ENCODE measurements at places on chromosomes 4 and X. TPM values are rescaled to one million over a fixed set of nuclear protein-coding genes. Genes with fewer than 3 reads are reported as not detected.

DNA sequence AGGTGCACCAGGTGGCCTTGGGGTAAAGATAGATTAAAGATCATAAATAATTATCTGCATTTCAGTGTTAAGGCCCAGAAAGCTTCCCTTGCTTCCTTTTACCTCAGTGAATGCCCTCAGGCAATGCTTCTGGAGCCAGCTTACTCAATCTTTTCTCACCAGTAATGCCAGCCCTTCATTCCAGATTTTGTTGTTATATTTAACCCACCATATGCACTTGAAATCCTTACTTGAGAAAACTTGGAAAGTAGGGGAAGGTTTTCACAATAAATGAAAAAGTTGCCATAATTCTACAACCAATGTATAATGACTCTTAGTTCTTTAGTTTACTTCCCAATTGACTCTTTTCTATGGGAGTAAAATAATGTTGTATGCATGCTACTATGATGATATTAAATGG lies 17.1 kb upstream of the PBDC1 start:
- DNase-seq = no peak
- no peaks in the 10 kb centered on the region for H3K36me3 ChIP-seq
- H3K4me3 ChIP-seq = no peak overlapping the region
- no peaks in the 10 kb centered on the region for H3K4me1 ChIP-seq

DNA sequence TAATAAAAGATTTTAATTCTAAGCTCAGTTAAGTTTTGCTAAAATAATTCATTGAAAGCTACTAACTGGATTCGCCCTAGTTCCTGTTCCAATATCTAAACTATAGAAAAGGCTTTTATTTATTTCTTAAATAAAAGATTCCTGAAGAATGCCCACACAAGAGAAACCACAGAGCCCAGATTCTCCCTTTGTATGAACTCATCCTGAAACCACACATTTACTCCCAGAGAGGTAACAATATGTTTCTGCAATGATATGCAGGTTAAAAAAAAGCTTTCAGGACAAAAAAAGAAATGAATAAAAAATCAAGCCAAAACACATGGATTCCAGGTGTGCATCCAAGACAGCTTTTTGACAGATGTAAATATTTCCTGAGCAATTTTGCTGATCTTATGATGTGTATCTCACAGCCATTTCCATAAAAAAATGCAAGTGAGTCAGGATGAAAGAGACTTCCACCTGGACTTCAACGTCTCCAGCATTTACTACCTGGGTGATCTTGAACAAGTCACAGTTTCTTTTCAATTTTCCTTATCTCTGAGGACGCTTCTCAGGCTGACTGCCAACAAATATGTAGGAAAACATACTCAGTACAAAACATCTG lies 234.4 kb upstream of the FAT1 start:
- H3K4me3 ChIP-seq = no peak overlapping the region
- H3K27ac ChIP-seq = no peak overlapping the region
- no peaks in the 10 kb centered on the region for H3K36me3 ChIP-seq
- H3K4me1 ChIP-seq = no peaks in the 10 kb centered on the region

GPR34 gene
- not detected for polyA plus RNA-seq

DNA sequence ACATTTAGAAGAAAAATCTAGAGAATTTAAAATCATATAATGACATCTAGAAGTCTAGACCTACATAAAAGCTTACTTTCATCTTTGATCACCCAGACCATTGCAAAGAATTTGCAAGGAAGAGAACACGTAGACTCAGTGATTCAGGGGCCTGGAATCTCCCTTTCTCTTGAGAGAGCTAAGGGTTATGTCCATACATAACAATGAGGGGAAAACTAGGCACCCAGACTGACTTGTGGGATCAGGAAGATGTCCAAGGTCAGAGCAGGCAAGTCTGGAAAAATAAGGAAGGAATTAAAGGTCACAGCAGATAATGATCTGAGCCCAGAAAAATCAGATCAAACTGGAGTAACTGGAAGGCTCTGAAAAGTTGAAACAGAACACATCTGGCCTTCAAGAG lies 198.4 kb upstream of the SFRP2 start:
- no peak overlapping the region for H3K4me3 ChIP-seq
- H3K36me3 ChIP-seq = no peaks in the 10 kb centered on the region

- no peaks in the 10 kb centered on the region for H3K4me1 ChIP-seq
- DNase-seq = no peak
- peak overlapping the region; percentile 6 for H3K27ac ChIP-seq
- H3K36me3 ChIP-seq = no peaks in the 10 kb centered on the region
Observed at GRCh38 chr4:170399581-170400293, 310.0 kb upstream of the AADAT start.

- H3K27me3 ChIP-seq = no peaks in the 10 kb centered on the region
- no peak for DNase-seq
- peak overlapping the region; percentile 86 for H3K27ac ChIP-seq
Observed at GRCh38 chr4:168887809-168888208, 122.2 kb downstream of the CBR4 start.

GRCh38 chrX:519741-520140 lies 110.8 kb upstream of the SHOX start:
- H3K4me3 ChIP-seq = no peak overlapping the region
- H3K27ac ChIP-seq = no peak overlapping the region
- no peaks in the 10 kb centered on the region for H3K4me1 ChIP-seq

- no peaks in the 10 kb centered on the region for H3K4me1 ChIP-seq
- H3K36me3 ChIP-seq = no peaks in the 10 kb centered on the region
- H3K27ac ChIP-seq = no peak overlapping the region
- peaks cover 48% of the 10 kb centered on the region for H3K27me3 ChIP-seq
- DNase-seq = peak; percentile 33
Observed at GRCh38 chrX:107506596-107507031, 57.2 kb downstream of the FRMPD3 start.

GRCh38 chr4:26183017-26183416 lies 137.8 kb upstream of the RBPJ start:
- DNase-seq = no peak
- H3K4me3 ChIP-seq = no peak overlapping the region
- H3K27ac ChIP-seq = no peak overlapping the region
- no peaks in the 10 kb centered on the region for H3K36me3 ChIP-seq
- no peaks in the 10 kb centered on the region for H3K4me1 ChIP-seq

USP26 gene
- polyA plus RNA-seq = not detected

DNAAF6 gene
- polyA plus RNA-seq = not detected

DNA sequence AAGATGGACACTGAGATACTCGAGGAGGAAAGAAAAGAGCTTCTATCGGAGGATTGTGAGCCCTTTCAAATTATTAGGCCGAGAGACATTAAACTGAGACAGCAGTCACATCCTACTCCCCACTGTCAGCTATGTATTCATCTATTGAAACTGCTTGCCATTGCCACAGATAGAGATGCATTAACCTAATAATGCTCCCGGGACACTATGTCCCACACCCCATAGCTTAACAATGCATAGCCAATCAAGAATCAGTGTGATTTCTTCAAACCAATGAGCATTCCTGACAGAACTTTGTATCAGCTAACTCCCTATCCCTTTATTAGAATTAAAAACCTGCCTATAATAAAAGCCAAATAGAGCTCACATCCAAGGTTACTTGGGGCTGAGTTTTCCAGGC lies 118.1 kb upstream of the NEIL3 start:
- H3K27ac ChIP-seq = no peak overlapping the region
- no peaks in the 10 kb centered on the region for H3K27me3 ChIP-seq
- no peak overlapping the region for H3K4me3 ChIP-seq
- no peaks in the 10 kb centered on the region for H3K36me3 ChIP-seq

GRCh38 chrX:18578546-18578945 lies 93.4 kb downstream of the RS1 start:
- H3K4me1 ChIP-seq = peaks cover 7% of the 10 kb centered on the region
- H3K27me3 ChIP-seq = no peaks in the 10 kb centered on the region
- DNase-seq = no peak
- H3K27ac ChIP-seq = no peak overlapping the region
- H3K36me3 ChIP-seq = peaks cover 7% of the 10 kb centered on the region
- H3K4me3 ChIP-seq = no peak overlapping the region

CSAG2 gene
- not detected for polyA plus RNA-seq

FHDC1 gene
- 0.03 TPM for polyA plus RNA-seq

- no peaks in the 10 kb centered on the region for H3K27me3 ChIP-seq
- no peaks in the 10 kb centered on the region for H3K36me3 ChIP-seq
- no peak overlapping the region for H3K27ac ChIP-seq
- no peaks in the 10 kb centered on the region for H3K4me1 ChIP-seq
- no peak for DNase-seq
- no peak overlapping the region for H3K4me3 ChIP-seq
Observed at GRCh38 chrX:26915064-26915463, 548.1 kb downstream of the PPP4R3C start.

MAMLD1 gene
- 2.9 TPM for polyA plus RNA-seq

DNA sequence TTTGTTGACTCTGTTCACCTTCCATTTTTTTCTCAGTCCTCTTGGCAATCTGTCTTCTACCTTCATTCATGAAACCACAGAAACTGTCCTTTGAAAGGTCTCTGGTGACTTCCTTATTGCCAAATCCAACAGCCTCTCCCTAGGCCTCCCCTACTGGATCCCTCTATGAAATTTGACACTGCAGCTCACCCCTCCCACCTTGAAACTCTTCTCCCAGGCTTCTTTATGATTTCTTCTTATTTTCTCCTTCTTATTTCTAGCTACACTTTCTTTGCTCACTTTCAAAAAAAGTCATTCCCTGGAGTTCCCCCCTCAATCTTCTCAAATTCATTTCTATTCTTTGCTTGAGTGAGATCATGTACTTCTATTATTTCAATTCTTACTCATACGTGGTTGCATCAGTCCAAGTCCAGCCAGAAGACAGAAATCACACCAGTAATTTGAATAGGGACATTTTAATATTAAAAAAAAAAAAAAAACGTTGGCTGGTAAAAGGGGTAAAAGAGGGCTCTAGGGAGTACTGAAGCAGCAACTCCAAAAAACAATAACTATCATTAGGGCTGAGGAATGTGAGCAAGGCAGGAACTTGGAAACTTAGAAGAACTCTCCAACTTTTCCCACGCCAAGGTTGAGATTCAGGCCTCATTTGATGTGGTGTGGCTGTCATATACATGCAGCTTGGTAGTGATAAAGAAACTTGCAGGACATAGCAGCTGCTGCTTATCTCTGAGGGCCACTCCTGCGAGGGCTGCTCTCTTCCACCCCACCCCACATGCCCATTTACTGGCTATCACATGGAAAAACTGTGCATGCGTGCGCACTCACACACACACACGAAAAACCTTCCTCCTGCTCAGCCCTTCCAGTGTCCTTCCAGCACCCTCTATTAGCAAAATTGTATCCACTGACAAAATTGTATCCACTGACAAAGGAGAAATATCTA lies 169.8 kb upstream of the GALNT7 start:
- H3K27me3 ChIP-seq = no peaks in the 10 kb centered on the region
- no peaks in the 10 kb centered on the region for H3K36me3 ChIP-seq
- no peak overlapping the region for H3K4me3 ChIP-seq
- peaks cover 23% of the 10 kb centered on the region for H3K4me1 ChIP-seq

DNA sequence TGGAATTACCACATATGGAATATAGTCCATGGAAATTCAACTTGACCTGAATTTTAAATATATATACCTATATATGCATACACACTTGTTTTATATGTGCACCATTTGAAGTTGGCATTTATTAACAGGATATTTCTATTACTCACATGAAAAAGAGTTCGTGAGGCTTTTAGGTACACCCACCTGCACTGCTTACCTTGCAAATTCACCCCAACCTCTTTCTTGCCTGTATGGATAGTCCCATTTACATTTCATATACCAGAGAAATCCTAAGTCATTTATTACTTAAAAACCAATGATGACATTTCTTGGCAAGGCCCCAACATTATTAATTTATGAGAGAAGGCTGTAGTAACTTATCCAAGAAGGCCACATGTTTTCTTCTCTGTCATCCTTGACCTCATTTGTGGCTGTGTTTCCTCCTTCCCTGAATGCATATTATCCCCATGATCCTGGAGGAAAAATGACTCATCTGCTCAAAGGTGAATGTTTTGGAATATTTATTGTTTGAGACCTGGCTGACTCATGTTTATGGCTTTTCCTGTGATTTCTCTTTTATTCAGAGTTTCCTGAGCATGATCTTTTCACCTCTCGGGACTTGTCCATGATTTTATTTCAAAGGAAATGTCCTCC lies 62.2 kb upstream of the FAM241A start:
- H3K27me3 ChIP-seq = no peaks in the 10 kb centered on the region
- no peaks in the 10 kb centered on the region for H3K36me3 ChIP-seq
- H3K4me3 ChIP-seq = no peak overlapping the region
- H3K4me1 ChIP-seq = peaks cover 9% of the 10 kb centered on the region
- peak overlapping the region; percentile 56 for H3K27ac ChIP-seq

- H3K36me3 ChIP-seq = no peaks in the 10 kb centered on the region
- H3K27me3 ChIP-seq = no peaks in the 10 kb centered on the region
- DNase-seq = no peak
- no peaks in the 10 kb centered on the region for H3K4me1 ChIP-seq
Observed at GRCh38 chr4:122755675-122756074, 23.2 kb downstream of the BBS12 start.

DNA sequence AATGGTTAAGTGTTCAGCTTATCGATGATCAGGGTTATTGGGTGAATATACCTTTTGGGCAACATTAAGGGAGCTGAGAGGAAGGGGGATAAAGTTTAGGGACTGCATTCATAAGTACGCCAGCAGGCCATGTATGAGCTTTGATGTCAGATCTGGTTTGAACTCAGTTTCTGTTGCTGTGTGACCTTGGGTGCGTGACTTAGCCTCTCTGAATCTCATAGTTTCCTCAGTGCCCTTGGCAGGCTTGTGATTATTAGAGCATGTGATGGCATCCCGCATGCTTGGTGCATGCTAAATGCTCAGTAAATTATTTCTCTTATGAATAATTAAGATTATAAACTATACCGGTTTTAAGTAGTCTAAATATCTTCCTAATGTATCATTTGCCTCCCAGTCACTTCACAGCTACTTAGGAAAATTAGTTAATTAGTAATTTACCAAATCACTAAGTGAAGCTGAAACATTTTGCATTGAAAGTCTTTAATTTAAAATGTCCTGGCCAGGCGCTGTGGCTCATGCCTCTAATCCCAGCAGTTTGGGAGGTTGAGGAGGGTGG lies 3.8 kb downstream of the TBC1D14 start:
- H3K4me1 ChIP-seq = peaks cover 45% of the 10 kb centered on the region
- no peaks in the 10 kb centered on the region for H3K36me3 ChIP-seq
- no peak overlapping the region for H3K4me3 ChIP-seq

ATP2B3 gene
- polyA plus RNA-seq = 0.18 TPM

GSX2 gene
- polyA plus RNA-seq = 0.02 TPM

DNA sequence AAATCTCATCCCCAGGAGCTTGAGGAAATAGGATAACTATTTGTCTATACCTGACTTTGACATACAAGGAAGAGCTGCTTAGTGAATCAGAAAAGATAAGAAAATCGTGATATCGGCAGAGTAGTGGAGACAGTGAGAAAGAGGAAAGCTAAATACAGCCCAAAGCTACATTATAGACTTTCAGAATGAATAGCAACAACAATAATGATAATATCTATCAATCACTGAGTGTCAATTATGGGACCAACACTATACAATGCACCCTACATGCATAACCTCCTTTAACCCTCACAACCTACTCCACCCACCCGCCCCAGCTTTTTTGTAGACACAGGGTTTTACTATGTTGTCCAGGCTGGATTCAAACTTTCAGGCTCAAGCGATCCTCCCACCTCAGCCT lies 205.1 kb downstream of the PPP3CA start:
- DNase-seq = no peak
- no peaks in the 10 kb centered on the region for H3K4me1 ChIP-seq
- no peak overlapping the region for H3K4me3 ChIP-seq
- no peaks in the 10 kb centered on the region for H3K36me3 ChIP-seq
- H3K27ac ChIP-seq = no peak overlapping the region

KLHL15 gene
- polyA plus RNA-seq = 3.8 TPM

GRCh38 chr4:138162259-138162658 lies 79.9 kb downstream of the SLC7A11 start:
- no peak overlapping the region for H3K4me3 ChIP-seq
- no peaks in the 10 kb centered on the region for H3K27me3 ChIP-seq
- no peak for DNase-seq
- H3K27ac ChIP-seq = no peak overlapping the region
- H3K36me3 ChIP-seq = peaks cover 5% of the 10 kb centered on the region
- peaks cover 6% of the 10 kb centered on the region for H3K4me1 ChIP-seq

RTL5 gene
- polyA plus RNA-seq = 1.8 TPM

MGAT4D gene
- polyA plus RNA-seq = not detected

KLKB1 gene
- polyA plus RNA-seq = 0.03 TPM

ABCB7 gene
- 19.3 TPM for polyA plus RNA-seq

All from SK-N-SH (cell line).